ENCODE measurements at places on chromosomes 7 and 10.

DNA sequence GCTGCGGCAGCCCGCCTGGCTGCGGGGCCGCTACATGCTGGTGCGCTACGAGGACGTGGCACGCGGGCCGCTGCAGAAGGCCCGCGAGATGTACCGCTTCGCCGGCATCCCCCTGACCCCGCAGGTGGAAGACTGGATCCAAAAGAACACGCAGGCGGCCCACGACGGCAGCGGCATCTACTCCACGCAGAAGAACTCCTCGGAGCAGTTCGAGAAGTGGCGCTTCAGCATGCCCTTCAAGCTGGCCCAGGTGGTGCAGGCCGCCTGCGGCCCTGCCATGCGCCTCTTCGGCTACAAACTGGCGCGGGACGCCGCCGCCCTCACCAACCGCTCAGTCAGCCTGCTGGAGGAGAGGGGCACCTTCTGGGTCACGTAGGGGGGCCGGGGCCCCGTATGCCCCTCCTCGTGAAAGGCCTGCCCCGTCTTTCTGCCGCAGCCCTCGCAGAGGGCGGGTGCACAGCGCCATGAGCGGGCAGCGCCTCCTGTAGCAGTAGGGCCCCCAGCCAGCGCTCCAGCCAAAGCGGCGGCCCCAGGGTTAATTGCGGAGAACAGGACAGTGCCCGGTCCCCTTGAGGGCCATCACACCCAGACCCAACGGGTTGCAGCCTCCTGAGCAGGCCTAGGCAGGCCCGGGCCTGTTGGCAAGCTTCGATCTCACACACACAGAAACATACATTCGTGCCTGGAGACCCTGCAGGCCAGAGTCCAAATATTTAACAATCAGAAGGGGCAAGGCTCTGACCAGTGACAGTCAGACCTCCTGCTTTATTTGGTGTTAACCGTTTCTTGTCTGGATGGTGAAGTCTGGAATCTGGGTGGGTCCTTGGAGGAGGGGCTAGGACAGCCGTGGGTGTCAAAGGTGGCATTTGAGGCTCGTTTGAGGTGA is 44.1 kb downstream of the CHST3 start:
- no peak for DNase-seq

DNA sequence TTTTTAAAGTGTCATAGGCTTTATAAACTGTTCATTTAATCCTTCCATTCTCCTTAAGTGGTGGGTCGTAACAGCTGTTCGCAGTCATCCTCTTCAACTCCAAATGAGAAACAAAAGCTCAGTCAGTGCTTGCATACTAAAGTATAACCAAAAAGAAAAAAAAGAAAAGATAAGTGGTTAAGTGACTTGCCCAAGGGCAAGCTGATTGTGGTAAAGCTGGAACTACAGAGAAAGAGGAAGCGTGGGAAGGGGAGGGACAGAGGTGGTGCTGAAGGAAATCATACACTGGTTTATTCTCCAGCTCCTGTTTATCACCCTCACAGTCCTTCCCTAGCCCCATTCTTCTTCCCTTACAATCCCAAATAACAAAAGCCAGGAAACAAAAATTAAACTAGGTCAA is 29.6 kb downstream of the IDE start:
- peak; percentile 31 for DNase-seq

- DNase-seq = no peak
Observed at GRCh38 chr7:157016352-157017041, 6.0 kb upstream of the MNX1 start.

DNA sequence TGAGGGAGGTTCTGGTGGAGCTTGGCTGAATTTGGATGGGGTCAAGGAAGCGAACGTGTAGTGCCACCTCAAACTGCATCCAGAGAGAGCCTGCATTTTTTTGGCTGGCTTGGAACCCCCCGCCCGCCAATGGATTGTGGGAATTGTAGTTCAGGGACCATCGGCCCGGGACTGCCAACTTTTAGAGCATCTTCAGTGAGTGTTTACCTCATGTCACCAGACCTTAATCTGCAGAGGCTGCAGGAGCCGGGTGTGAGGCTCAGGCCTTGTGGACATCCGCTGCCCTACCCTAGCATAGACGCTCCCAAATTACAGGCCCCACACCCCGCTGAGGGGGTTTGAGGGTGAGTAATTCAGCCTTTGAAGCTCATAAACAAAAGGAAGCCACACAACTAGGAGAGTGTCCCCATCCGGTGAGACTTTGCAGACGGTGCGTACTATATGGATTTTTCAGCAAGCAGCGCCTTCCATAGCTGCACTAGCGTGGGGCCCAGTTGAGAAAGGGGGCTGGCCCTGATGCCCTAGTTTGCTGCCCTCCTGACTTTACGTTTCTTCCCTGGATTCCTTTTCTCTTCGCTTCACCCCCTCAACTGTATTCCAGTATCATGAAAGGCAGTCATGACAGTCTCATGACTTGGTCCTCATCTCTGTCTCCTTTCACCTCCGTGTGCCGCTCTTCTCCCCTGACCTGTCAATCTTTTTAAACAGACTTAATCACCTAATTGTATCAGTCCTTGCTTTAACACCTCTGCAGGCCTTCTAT is 717 bp downstream of the CNPY4 start:
- DNase-seq = no peak

- DNase-seq = no peak
Observed at GRCh38 chr10:114987995-114988394, 50.0 kb downstream of the TRUB1 start.

GRCh38 chr7:149007611-149008010 is 20.7 kb downstream of the PDIA4 start:
- no peak for DNase-seq

DNA sequence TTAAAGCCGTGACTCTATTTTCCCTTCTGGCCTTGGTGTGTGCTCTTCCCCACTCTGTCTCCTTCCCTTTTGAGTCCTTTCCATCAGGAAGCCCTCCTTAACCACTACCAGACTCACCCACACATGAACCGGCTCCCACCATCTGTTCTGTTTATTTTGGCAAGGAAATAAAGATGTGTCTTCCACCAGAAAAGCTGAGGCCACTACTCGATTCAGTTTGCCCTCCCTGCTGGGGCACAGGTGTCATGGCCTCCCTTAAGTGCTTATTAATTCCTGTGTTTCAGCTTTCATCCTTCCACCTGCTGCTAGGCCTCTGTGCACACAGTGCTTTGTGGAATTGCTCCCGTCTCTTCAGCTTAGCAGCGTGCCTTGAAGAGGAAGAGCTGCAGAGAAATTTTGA is 16.7 kb downstream of the POR start:
- no peak for DNase-seq

DNA sequence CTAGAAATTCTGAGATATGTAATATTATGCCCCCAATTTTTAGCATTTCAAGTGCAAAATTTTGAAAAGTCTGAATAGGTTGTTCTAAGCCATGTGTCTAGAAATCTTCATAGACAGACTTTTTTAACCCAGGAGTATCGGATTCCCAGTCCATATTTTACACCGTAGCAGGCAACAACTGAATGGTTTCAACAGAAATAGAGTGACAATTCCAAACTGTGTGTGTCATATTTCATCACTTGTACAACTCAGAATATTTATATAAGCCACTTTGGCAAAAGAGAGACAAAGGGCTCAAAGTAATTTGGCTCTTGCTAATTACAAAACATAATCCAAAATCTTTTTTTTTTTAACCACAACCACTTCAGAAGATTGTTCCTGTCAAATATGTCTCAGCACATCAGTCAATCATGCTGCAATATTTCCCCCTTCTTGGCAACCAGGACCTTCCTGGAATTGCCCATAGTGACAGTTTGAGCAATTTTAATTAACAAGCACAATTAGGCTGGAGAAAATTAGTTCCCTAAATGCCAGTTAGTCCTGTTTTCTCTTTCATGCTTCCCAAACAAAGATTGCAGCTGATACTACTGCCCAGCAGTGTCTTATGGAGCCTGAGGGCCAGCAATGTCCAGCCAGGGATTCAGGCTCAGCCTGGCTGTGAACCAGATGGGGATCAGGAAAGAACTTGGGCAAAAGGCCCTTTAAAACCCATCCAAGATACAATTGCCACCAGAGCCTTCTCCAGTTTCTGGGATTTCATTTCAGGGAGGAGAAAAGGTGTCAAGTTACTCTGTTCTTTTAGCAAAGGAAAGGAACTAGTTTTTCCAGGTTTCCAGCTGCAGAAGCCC is 533.3 kb upstream of the GHITM start:
- no peak for DNase-seq

GRCh38 chr7:64890761-64891362 is 12.2 kb upstream of the ZNF273 start:
- no peak for DNase-seq

DNA sequence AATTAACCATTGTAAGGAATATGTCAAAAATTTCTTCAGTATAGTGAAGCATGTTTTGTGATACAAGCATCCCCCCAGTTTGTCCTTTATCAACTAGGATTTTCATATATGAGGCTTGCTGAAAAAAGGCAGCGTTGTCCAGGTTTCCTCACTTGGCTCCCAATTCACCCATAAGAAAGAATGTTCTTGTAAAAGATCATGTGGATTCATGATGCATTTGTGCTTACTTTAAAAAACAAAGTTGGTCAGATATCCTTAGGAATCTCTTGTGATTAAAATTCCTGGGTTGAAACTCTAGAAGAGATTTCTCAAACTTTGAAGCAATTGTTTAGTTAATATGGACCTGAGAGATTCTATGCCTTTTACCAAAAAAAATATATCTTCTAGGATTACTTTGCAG is 181.8 kb downstream of the KIAA1217 start:
- DNase-seq = no peak

GRCh38 chr7:39383136-39383535 is 183.1 kb upstream of the YAE1 start:
- DNase-seq = no peak

GRCh38 chr10:94383530-94383929 is 18.8 kb upstream of the TBC1D12 start:
- DNase-seq = no peak

DNA sequence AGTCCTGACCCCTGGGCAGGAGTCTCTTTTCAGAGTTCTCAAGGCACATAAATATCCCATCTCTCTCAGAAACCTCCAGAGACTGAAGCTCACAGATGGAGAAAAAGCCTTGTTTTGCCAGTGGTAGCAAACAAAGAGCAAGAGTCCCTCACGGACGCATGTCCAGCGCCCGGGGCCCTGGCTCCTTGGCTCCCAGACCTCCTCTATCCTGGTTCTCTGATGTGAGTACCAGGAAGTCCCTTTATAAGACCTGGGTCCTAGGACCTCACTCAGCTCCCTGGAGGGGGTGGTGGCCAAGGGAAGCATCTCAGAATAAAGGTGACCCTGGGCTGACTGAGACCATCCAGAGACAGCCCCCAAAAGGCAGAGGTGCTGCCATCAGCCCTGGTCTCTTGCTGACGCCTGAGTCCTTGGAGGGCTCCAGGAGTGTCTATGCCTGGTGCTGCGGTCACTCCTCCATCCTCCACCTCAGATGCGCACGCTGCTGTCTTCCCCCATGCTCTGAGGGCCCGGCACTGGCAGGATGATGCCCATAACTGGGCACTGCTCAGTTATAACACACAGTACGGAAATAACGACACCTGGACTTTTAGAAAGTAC is 221.5 kb downstream of the TNS3 start:
- DNase-seq = no peak

DNA sequence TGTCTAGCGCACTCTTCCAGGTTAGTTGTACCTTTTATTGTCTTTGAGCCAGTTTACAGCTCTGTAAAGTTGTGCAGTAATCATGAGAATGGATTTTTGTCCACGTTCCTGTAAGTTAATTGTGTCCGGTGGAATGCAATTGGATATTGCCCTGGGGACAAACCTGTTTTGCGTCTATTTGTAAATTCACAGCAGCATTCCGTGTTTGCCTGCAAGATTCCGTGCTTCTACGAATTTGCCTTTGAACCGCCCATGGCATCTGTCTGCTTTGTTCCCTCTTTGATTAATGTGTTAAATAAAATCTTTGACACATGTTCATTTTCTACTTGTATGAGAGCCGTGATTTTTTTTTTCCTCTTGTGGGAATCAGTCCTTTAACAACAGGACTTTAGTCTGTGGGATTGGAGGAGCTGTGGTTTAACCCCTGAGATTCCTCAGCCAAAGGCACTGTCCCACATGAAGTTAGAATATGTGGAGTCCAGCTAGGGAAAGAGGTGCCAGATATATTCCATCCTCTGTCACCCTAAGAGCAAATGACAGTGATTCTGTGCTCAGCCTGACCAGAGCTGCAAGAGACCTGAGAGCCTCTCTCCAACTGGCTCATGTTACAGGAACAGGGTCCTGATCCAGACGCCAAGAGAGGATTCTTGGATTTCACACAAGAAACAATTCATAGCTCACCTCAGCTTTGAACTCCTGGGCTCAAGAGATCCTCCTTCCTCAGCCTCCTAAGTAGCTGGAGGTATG is 126.3 kb downstream of the COL26A1 start:
- no peak for DNase-seq

DNA sequence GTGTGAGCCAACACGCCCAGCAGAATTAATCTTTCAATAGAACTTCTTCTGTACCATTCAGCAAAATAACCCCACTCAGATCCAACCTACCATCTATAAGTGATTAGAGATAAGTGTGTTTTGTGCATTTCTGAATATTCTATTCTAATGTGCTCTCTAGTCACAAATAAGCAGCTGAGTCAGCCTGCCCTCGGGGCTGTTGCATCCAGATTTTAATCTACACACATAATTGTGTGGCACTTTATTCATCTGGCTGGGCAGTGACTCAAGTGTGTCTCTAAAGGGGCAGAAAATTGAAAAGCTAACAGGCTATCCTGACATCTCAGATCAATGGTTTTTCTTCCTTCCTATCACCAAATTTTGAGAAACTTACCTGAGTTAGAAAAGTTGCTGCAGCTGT is 60.3 kb downstream of the PRR15 start:
- DNase-seq = no peak

GRCh38 chr10:21314906-21315644 is 210.4 kb downstream of the SKIDA1 start:
- DNase-seq = no peak

- no peak for DNase-seq
Observed at GRCh38 chr7:3682028-3682710, 381.1 kb downstream of the SDK1 start.

GRCh38 chr7:115906731-115907130 is 123.8 kb downstream of the TFEC start:
- DNase-seq = no peak

- DNase-seq = no peak
Observed at GRCh38 chr7:129530795-129531391, 28.6 kb downstream of the SMKR1 start.

- DNase-seq = no peak
Observed at GRCh38 chr10:30384701-30385201, 35.7 kb upstream of the MTPAP start.

- no peak for DNase-seq
Observed at GRCh38 chr7:149220534-149220933, 18.9 kb upstream of the ZNF212 start.

DNA sequence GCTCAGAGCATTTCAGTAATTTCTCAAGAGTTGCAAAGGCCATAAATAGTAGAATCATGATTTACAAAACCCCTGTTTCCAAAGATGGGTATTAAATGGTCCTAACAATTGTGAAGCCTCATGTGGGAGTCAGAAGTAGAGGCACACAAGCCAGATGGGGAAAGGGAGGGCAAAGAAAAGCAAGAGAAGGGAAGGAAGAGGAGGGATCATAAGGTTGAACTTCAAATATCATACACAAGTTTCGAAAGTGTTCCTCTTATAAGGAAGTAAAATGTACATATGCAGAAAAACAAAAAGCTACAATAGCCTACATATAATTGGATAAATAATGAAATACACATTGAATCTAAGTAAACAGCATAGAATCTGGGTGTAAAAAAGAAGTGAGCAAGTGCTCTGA is 6.0 kb downstream of the LIPN start:
- no peak for DNase-seq

- DNase-seq = no peak
Observed at GRCh38 chr10:100693821-100694220, 51.6 kb upstream of the PAX2 start.

GRCh38 chr7:39616138-39616537 is 7.2 kb upstream of the RALA start:
- DNase-seq = no peak

- DNase-seq = no peak
Observed at GRCh38 chr10:1228467-1228975, 172.3 kb downstream of the WDR37 start.
